ENCODE measurements at places on chromosomes 2 and 18.

GRCh38 chr2:56132138-56132537 lies 51.7 kb upstream of the CCDC85A start:
- DNase-seq = no peak

DNA sequence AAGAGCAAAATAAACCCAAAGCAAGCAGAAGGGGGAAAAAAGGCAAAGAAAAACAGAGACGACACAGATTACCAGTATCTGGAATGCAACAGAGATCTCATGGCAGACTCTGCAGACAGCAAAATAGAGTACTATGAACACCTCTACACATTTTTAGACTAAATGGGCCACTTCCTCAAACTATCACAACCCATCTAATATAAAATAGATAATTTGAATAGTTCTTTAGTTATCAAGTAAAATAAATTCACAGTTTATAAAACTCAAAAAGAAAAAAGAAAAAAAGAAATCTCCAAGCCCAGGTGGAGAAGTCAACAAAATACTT lies 16.6 kb downstream of the SESTD1 start:
- no peak for DNase-seq

DNA sequence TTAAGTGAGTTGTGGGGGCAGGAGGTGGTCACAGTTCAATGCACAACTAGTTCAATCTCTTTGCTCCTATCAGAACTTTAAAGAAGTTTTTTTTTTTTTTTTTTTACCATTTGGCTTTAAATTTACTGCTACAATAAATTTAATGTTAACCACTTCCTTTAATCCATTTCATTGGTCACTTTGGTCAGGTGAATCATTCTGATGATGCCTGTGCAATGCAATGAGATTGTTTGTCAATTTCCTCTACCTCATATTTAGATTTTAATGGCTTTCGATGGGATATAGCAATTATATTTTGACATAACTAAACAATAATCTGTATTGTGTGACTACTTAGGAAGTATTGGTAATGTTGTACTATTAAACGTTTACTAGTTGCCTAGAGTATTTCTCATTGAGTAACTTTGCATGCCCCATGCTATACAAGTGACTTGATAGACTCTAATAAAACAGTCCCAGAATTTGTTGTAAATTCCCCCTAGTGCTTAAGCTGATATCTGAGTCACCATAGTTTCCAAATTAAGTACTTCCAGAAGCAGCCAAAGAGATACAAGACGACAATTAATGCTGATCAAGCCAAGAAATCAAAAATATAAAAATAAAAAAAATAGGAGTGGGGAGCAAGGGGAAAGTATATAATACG lies 52.9 kb upstream of the SERPINB2 start:
- no peak for DNase-seq

DNA sequence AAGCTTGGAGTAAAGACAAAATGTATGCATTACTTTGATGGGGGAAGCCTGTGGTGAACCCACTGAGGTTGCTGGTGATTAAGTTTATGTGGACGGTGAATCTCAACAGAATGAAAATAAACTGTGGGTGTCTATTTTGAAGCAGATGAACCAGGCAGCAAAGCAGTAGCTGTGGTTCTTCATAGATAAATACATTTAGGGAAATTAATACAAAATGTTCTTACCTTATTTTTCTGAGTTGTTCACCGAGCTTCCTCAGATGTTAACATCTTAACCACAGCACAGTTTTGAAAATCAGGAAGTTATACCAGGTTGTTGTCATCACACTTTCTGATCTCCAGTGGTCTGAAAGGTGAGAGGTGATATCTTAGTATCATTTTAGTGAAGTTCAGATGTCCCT lies 53.9 kb downstream of the NCK2 start:
- DNase-seq = no peak

DNA sequence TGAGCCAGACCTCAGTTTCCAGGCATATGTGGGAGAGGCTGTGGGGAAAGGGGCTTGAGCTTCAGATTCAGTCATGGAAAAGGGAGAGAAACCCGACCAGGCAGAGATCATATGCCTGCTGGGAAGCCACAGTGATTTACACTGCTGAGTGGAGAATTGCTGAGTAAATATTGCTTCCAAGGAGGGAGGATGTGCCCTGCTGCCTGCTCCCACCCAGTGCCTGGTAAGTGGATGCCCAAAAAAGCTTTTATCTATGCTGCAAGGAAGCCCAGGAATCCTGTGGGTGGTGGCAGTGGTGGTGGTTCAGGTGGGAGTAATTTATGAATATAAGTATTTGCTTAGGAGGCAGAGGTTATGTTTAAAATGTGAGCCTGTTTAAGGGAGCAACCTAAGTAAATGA lies 39.5 kb downstream of the INO80C start:
- no peak for DNase-seq

DNA sequence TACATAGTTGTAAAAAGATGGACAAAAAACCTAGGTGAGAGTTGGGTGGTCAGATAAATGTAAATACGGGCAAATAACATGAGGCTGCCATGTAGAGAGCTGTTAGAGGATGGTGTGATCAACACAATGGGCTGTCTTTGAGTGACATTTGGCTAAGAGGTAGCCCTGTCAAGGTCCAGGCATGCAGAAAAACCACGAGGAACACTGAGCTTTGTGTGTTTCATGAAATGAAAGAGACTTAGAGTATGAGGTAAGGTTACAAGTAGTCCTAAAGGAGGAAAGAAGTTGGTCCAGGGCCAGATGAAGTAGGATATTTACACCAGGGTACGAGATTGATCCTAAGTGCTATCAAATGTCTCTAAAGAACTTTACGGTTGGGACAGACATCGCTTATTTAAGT lies 160.9 kb downstream of the RDH14 start:
- no peak for DNase-seq

DNA sequence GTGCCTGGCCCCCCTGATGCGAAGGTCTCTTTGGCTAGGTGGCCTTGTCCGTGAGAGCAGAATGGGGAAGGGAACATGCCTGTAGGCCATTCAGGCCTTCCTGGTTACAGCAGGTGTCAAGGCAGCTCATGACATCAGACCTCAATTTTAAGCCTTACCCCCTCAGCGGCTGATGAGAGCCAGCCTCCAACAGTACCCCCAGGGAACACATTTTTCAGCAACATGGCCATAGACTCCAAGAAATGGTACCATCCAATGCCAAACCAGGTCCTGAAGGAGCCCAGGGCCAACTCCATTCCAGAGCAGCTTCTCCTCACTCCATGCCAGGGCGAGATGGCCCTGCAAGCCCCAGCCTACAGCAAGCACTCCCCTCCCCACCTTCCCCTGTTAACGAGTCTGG lies 199.2 kb downstream of the SMAD2 start:
- no peak for DNase-seq

GRCh38 chr2:191171708-191172355 lies 21.0 kb upstream of the STAT4 start:
- no peak for DNase-seq

GRCh38 chr2:63696496-63696895 lies 107.7 kb downstream of the MDH1 start:
- no peak for DNase-seq

GRCh38 chr2:165144315-165144714 lies 59.5 kb downstream of the SCN3A start:
- DNase-seq = no peak

GRCh38 chr2:185771396-185771795 lies 32.8 kb downstream of the FSIP2 start:
- DNase-seq = no peak

- no peak for DNase-seq
Observed at GRCh38 chr2:143237146-143237777, 108.0 kb downstream of the ARHGAP15 start.

DNA sequence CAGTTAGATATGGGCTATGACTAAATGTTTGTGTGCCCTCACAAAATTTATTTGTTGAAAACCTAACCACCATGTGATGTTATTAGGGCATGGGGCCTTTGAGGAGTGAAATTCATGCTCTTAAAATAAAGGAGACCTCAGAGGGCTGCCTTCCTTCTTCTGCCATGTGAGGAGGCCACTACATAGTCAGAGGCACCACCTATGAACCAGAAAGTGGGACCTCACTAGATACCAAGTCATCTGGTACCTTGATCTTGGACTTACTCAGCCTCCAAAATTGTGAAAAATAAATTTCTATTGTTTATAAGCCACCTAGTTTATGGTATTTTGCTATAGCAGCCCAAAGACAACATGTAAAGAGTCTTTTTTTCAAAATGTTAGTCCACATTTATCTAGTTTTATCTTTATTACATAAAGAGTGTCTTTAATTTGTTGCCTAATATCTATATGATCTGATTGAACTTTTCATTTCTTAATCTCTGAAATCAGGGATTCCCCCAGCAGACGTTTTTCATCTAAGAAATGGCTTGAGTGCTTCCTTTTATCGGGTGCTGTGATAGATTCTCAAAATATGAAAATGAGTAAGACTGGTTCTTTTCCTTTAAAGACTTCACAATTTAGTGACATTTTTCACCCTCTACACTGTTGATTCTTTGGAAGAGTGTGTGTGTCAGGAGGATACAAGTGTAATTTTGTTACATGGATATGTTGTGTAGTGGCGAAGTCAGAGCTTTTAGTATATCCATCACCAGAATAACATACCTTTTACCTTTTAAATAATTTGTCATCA lies 34.2 kb downstream of the PMS1 start:
- no peak for DNase-seq

GRCh38 chr18:3583873-3584247 lies 133.9 kb downstream of the TGIF1 start:
- DNase-seq = no peak

DNA sequence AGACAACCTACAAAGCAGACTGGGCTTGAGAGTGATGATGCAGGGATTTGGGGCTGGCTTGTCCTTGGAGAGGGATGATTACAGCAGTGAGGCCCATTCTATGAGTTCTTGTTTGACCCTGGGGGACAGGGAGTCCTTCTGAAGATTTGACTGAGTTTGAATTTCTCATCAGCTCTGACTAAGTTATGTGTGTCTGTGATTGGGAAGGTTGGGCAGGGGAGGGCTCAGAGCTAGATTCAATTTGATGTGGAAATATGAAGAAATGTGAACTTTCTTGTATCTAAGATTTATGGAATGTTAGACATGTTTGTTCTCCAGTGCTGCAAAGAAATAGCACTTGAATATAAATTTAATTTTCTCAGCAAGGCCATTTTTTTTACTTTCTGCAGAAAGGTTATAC lies 19.9 kb upstream of the IL1R2 start:
- no peak for DNase-seq

DNA sequence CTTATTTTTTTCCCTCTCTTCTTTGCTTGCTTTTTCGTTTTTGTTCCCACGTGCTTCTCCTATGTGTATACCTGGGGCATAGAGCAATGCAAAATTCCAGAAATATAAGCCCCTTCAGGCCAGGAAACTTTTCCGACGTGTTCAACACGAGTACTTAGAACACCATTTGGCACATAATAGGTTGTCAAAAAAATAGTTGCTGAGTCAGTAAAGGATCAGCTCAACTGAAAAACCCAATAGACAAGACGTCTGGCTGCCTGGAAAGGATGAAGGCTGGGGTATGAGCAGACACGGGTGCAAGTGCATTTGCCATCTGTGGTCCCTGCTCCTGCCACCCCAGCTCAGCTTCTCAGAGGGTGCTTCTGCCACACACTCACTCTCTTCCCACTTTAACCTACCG lies 823.0 kb upstream of the SOX11 start:
- DNase-seq = no peak

- DNase-seq = no peak
Observed at GRCh38 chr18:48674758-48675351, 136.0 kb downstream of the CTIF start.

DNA sequence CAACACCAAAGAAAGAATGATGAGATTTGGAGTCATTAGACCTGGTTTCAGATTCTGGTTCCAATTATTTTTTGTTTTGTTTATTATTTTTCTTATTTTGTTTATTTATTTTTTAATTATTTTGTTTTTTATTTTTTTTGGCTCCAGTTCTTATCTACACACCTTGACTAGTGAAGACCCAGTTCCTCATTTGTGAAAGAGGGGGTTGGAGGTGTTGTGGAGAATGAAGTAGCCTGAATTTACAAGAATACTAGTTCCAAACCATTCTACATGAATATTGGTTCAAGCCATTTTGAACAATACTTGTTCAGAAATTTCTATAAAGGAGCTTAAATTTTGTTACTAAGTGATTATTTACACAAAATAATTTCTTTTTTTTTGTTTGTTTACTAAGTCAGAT lies 6.9 kb upstream of the KCNJ13 start:
- no peak for DNase-seq

GRCh38 chr2:37377187-37377532 lies 32.7 kb downstream of the QPCT start:
- DNase-seq = no peak

DNA sequence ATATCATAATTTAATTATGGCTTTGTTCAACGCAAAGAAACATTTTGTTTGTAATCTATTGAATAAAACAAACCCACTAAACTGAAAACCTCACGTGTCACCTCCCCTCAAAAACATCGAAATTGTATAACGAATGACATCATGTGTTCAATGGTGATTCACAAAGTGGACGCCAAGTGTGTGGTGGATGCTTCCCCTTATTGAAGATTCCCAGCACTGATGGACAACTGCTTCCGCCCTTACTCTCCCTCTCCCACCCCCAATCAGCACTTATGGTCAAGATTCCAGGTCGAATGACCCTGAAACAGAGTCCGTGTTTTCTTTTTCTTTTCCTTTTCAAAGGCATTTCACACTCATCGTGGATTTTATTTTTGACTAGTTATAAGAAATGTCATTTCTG lies 383.0 kb upstream of the SMIM21 start:
- no peak for DNase-seq
